RWPE1 (cell line): ENCODE measurements at places on chromosomes 7 and 10.

DNA sequence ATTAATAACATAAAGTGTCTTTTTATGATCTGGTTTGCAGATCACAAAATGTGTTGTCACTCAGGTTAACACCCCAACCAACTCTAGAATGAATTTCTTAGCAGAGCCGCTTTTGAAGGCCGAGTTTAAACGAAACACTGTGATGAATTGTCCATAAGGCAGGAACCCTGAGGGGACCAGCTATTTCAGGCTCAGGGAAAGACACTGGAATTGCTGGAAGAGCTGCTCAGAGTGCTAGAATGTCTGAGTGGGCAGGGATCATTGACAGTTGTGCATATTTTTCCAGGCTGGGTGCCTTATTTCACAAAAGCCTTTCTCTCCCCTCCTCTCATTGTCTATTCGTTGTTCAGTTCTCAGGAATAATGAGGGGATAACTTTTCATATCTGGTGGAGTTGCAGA is 68.7 kb upstream of the PRKG1 start:
- no peak for DNase-seq

DNA sequence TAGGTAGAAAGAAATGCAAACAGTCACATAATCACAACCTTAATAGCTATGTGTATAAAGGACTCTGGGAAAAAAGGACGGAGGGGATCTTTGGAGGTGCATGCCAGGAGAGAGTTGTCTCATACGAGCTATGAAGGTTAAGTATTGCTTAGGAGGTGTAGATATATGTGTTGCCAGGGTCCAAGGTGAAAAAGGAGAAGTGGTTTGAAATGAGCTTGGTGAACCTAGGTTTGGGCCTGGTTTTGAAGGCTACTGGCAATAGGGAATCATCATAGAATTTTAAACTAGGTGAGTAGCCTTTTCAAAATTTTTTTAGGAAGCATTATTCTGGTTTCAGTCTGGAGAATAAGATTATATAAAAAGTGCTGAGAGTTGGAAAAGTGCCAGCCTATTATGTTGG is 336.8 kb downstream of the AUTS2 start:
- DNase-seq: no peak

DNA sequence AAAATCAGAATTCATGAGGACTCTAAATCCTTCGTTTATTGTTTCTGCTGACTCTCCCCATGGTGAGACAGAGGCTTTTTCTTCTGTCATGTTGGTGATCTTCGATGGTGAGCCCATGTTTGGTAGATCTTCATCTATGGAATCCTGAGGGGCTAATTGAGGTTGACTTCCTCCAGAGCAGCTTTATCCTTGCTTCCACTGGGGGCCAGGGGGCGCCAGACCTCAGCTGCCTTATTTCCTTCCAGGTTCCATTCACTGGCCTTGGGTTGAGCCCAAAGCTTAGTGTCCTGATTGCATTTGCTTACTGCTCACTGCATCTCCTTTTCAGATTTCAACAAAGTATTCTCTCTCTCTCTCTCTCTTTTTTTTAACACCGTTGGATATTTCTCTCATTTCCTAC is 80.7 kb downstream of the GCC1 start:
- DNase-seq: peak; percentile 9

DNA sequence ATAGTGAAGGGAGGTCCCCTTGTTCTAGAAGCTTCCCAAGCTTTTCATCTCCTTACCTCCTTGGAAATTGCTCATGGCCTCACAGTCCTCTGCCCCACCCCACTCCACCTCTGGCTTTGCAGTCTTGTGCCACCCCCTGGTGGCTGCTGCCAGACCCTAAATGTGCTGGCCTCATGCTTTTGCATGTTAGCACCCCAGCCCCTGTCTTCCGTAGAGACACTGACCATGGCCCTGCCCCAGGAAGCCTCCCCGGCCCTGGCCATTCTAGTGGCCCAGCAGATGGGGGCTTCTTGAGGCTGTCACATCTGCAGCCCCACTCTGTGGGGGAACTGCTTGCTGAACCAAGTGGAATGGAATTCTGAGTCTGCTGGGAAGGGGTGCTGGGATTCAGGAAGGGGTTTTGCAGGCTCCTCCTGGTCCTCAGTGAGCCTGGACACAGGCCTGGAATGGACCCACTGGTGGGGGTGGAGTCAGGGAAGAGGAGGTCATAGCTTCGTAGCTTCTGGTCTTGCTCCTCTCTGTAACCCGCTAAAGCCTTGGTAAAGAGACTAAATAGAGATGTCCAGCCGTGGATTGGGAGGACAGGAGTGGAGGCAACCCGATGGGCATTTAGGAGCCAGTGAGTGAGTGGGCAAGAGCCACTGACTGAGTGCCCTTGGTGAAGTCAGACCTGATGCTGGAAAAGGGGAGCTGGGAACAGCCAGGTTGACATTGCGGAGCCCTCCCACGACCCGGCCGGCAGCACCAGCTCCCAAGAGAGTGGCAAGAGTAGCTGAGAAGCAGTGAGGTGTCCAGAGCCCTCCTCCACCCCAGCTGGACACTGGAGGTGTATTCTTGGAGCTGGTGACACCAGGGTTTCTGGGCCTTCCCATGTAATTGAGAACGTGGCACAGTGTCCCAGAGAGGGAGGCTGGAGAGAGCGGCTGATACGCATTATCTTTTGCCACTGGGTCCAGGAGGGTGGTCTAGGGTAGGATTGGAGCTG is 20.9 kb downstream of the RAMP3 start:
- DNase-seq: no peak

DNA sequence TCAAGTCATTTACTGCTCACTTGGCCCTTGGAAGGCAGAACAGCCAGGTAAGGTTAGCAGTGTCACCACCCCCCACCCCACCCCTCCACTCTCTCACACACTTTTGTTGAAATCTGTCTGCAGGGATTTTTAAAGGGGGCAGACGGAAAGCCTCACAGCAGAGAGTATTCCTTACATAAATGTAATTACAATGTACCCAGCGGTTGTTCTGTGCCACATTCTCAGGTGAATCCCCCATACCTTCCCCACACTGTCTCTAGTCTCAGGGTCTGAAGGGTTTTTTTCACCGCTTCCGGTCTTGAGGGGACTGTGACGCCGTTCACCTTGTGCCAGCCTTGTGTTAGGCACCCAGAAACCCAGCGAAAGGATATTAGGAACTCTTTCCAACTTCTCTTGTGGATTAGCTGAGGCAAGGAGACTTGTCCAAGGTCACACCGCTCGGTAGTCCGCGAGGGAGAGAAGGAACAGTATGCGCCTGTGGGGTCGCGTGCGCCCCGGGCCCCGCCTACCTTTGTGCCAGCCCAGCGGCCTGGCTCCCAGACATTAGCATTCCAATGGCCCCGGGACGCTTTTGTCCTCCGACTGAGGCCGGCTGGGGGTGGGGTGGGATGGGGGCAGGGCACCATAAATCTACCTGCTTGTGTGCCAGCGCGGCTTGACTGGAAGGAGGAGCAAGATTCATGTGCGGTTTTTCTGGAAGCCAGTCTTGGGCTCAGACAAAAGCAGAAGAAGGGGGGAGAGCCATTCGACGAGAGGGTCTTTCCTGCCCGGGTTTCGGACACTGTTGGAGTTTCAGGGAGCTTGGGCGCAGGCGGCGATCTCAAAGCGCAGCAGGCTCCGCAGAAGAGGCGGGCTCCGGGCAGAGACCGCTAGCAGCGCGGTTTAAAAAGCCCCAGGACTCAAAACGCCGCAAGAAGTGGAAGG is 4.5 kb downstream of the NEUROG3 start:
- no peak for DNase-seq

GRCh38 chr7:115462301-115463015 is 540.6 kb downstream of the MDFIC start:
- DNase-seq: no peak

DNA sequence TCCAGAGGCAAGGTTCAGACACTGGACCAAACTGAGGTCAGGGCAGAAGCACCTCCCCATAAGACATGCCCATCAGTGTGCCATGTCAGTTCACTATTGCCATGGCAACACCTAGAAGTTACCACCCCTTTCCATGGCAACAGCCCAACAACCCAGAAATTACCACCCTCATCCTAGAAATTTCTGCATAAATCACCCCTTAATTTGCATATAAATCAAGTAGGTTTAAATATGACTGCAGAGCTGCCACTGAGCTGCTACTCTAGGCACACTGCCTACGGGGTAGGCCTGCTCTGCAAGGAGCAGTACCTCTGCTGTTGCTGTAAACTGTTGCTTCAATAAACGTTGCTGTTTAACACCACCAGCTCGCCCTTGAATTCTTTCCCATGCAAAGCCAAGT is 12.7 kb downstream of the STEAP2 start:
- DNase-seq: no peak

DNA sequence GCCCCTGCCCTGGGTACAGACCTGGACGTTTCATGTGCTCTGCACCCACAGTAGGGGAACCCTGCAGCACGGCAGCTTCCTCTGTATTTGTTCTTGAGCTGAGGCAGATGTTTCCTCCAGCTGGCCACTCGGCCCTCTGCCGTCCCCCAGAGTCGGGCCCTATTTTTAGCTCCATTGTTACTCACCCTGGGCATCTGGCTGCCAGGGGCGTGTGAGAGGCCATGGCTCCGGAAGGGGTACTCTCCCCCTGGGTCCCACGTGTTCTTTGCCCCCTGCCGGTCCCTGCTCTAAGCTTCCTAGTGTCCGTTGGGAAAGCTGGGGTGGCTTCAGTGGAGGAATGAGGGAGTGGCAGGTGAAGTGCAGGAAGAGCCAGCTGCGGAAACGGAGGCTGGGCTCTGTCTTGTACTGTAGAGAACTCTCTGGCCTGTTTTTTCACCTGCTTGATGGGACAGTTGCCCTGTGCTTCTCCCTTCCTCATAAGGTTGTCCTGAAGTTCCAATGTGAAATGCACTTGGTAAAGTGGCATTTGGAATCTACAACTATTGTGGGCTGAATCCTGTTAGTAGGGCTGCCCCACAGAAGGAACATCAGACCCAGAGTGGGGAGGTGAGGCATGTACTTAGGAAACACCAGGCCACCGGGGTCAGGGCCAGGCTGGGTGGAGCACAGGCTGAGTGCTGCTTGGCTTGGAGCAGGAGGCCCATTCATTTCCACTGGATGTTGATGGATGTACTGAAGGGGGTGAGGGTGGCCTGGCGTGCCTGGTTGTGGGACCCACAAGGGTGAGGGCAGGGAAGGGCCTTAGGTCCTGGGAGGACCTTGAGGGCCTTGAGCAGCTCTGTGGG is 30.6 kb downstream of the PALD1 start:
- no peak for DNase-seq
